NCI-H187 treated with DMSO at 0.1 percent for 48 hours (cell line): ENCODE measurements at places on chromosomes 12 and 14.

DNA sequence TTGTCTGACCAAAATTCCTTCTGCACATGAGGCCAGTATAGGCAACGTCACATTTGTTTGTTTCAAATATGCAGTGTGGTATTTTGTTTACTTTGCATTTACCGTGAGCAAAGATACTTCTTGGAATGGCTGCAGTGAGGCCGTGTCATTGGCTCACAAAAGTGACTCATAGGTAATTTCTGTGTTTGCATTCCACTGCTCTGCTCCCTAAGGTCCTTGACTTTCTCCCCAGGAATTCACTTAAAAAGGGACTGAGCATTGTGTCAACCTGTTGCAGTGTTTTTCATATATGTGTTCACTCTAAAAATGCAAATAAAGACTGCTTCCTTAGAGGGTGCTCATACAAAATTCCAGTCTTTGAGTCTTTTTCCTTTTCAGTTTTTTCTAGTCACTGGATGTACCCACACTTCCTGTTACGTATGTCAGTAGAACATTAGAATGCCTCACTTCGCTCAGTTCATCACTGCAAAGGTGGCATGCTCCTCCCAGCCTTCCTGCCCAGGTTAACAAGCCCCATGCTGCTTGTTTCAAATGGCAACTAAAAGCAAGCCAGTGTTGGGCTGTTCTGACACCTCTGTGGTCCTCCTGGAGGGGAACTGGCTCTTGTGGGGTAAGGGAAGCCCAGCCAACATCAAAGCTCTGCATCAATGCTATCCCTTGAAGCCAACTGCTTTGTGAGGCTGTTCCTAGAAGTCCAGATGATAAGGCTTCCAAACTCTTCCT is 9.1 kb downstream of the C12orf76 start:
- no peak for DNase-seq

- DNase-seq, result no peak
Observed at GRCh38 chr14:95195031-95195430, 37.7 kb upstream of the DICER1 start.

- no peak for DNase-seq
Observed at GRCh38 chr12:19129122-19129485, 429 bp upstream of the PLEKHA5 start.

DNA sequence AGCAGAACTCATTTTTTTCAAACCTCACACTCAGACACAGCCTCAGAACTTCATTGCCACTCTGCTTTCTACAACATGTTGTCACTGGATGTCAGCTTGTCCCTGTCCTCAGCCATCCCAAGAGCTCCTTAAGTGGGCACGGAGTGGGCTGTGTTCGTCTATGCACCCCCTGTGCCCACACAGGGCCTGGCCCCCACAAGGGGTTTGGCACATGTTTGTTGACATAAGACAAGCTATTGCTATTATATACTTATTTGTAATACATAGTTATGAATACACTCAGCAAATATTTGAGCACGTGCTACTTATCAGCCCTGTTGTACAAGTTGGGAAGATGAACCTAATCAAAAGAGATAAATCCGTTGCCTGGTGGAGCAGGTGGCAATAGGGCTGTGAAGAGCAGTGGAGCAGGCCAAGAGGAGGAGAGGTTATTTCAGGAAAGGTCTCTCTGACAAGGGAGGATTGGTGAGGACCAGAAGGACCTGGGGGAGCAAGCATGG is 4.3 kb upstream of the BDKRB1 start:
- no peak for DNase-seq

GRCh38 chr12:58174316-58174715 is 232.9 kb downstream of the ATP23 start:
- no peak for DNase-seq

GRCh38 chr12:61676520-61676919 is 583.7 kb upstream of the USP15 start:
- DNase-seq, result no peak

DNA sequence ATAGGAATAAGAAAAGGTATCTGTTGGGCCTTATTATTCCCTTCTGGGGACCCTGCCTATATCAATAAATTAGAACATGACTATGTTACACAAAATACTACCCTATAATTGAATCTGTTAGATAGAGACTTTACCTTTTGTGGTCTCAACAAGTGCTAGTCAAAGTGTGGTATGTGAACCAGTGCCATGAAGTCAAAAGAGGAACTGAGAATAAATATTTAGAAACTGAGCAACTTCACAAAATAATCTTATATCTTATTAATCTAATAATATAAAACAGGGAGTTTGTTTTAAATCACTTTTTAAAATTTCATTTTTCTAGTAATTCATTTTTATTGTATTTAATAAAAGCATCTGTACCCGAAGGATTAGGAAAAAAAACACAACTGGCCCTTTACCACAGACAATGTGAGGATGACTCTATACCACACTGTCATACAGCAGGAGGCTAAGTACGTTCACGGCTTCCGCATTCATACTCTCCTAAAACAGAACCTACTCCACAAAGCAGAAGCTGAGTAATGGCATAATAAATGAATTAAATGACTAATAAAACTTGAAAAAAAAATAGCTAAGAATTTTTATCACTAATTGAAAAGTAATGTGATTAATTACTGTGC is 42.1 kb downstream of the SEC23A start:
- DNase-seq, result no peak

DNA sequence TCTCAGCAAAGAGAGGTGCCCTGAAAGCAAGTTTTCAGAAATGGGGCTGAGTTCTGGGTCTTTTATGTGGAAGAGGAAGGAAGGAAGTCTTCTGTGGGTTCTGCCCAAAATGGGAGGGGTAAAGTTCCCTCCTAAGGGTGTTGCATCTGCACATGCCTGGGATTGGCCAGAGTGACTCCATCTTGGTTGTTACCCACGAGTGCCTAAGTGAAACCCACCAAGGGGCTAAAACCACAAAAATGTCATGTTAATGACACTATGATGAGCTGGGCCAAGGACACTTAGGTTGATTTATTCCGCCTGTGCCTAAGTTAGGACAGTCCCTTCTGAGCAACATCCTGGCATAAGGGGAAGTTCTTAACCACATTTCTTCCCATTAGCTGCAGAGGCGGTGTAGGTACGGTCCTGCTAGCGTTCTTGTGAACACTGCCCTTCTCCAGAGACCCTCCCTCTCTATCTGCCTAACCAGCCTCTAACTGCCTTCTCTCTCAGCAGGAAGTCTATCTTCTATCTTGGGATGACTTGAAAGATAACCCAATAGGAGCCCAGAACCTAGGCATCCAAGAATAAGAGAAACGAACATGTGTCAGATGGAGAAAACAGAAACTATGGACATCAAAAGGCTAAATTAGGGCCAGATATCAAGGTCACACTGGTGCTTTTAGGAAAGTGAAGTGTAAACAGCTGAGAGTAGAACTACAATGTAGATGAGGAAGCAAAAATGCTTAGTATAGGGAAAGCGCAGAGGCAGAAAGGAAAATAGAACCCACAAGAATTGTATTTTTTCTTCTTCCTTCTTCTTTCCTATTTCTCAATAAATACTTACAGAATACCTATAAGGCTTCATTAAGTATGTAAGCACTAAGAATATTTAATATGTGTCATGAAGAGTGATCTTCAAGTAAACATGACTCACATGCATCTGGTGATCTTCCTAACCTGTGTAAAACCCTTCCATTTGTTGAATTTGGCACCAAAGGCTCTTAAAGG is 104.2 kb upstream of the AMN1 start:
- DNase-seq, result no peak

DNA sequence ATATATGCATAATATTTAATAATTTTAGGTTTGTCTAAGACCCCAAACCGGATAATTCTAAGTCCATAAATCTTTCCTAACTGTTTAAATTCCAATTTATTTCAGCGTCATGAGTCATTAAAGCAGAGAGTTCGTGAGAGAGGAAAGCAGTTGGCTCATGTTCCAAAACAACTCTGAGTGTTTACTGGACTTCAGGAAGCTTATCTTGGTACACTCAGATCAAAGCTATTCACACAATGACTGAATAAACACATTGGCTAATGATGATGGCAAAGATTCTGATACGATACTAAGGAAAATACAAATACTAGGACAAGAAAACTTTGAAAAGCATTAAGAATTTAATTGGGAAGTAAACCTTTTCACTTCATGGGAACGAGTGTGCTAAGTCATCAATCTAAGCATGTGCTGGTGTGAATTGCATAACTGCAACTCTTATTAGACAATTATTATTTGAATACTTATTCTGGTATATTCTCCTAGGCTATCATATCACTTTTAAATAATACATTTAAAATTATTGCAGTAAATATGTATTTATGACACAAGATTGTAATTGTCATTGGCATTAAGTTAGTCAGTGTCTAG is 34.8 kb upstream of the CLEC14A start:
- DNase-seq, result no peak

DNA sequence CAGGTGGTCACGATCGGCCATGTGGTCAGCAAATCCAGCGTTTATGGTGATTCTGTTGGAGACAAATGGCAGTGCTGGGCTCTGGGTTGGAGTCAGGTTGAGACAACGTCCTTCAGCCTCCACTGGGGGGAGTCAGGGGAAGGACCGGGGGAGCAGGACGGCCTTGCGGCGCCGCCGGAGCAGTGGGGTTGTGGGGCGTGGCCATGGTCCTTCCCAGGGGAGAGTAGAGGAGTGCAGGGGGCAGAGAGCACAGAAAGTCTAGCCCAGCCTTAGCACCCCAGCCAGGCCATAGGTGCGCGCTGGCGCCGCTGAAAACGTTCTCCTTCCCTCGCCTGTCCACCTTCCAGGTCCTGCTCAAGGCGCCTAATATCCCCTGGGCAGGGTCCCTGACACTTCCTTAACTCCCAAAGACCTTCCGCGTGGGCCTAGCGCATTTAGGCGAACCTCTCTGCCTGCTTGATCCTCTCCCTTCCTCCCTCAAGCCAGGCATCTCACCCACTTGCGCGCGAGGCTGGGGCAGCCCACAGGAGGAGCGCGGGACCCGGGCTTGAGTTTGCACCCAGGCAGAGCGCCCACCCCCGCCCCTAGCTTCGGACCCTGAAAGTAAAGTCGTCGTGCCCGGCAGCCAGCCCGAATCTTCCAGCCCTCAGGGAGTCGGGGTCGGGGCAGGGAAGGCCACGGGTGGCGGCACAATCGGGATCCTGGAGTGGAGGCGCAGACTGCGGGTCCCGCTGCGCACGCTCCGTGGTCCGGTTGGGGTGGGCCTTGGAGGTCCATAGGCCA is 3.1 kb upstream of the KIF26A start:
- DNase-seq, result no peak

- no peak for DNase-seq
Observed at GRCh38 chr12:45532113-45532512, 197.4 kb upstream of the ARID2 start.
